ENCODE measurements at places on chromosomes 12 and 14. TPM values are rescaled to one million over a fixed set of nuclear protein-coding genes. Genes with fewer than 3 reads are reported as not detected.

AQP6 gene
- not detected for total RNA-seq

EIF2S3B gene
- total RNA-seq: 9.5 TPM

FBLN5 gene
- total RNA-seq: 77.7 TPM

IL31 gene
- total RNA-seq: not detected

BLOC1S1 gene
- total RNA-seq: 54.4 TPM

HECTD1 gene
- total RNA-seq: 283 TPM

TC2N gene
- total RNA-seq: 1.3 TPM

CEP170B gene
- total RNA-seq: 19.4 TPM

KRR1 gene
- total RNA-seq: 27.4 TPM

PLEKHG7 gene
- total RNA-seq: not detected

TDRD9 gene
- total RNA-seq: 0.32 TPM

CCDC175 gene
- total RNA-seq: not detected

AGAP2 gene
- 0.43 TPM for total RNA-seq

Data from fibroblast of villous mesenchyme (primary cell).